Stimulated activated CD8-positive, alpha-beta memory T cell treated with anti-CD3 and anti-CD28 coated beads, Interleukin-12 subunit alpha, Interleukin-12 subunit beta, amount 100 ng/mL, for 4 hours (primary cell): ENCODE measurements at places on chromosomes 1 and 21.

DNA sequence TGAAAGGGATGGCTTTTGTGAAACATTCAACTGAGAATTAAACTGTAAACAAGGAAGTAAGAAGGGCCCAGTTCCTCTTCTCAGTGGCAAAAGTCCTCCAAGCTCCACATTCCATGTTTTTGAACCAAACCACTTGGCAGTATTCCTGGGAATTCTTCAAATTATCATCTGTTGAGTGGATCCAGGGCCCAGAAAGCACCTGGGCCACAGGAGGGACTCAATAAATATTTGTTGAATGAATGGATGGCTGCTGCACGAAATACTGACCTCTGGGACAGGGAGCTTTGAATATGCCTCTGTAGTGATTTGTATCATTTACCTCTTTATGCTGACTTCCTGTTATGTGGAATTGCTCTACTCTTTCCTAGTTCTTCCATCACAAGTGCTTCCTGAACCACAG lies 4.7 kb downstream of the SLC35F3 start:
- no peak for DNase-seq

DNA sequence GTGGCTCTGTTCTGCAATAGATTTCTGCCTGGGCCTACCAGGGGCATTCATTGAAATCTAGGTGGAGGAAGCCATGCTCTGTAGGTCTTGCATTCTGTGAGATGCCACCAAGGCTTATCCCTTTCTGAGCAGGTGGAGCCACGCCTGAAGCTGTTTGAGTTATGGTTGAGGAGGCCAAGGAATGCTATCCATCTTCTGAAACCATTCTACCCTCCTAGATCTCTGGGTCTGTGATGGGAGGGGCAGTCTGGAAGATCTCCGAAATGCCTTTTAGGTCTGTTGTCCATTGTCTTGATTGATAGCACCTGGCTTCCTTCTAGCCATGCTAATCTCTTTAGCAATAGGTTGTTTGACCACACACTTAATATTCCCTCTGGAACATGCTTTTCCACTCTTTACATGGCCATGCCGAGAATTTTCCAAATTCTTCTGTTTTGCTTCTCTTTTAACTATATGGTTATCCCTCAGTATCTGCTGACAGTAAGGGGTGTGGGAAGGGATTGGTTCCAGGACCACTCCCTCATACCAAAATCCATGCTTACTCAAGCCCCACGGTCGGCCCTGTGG lies 45.2 kb downstream of the AK4 start:
- DNase-seq, result no peak

DNA sequence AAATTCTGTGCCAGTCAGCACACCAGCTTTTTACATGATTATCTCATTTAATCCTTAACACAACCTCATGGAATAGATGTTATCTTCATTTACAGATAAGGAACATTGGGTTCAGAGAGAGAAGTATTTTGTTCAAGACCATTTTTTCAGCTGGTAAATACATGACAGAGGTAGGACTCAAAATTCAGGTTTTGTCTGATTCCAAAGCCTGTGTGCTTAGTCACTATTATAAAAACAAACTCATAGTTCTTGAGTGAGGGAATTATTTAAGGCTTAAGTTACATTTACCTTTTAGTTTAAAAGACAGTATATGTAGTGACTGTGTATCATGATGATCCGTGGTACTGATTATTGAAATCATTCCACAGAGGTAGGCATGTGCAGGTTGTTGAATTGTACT lies 125.2 kb downstream of the MAGI3 start:
- DNase-seq, result no peak

DNA sequence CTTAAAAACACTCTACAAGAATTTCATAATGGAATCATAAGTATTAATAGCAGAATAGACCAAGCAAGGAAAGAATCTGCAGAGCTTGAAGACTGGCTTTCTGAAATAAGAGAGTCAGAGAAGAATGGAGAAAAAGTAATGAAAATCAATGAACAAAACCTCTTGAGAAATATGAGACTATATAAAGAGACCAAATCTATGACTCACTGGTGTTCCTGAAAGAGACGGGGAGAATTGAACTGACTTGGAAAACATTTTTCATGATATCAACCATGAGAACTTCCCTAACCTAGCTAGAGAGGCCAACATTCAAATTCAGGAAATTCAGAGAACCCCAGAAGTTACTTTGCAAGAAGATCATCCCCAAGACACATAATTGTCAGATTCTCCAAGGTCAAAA lies 85.6 kb downstream of the GDAP2 start:
- no peak for DNase-seq
